ENCODE measurements at places on chromosomes 4 and X.
A peak's percentile ranks its signal among the peaks of the same experiment; 100 is the strongest.

- no peak for DNase-seq
These were observed 70.9 kb upstream of the STOX2 start for GRCh38 chr4:183834252-183834651.

GRCh38 chrX:112614640-112615039, 65.1 kb downstream of the LHFPL1 start:
- DNase-seq, result no peak

DNA sequence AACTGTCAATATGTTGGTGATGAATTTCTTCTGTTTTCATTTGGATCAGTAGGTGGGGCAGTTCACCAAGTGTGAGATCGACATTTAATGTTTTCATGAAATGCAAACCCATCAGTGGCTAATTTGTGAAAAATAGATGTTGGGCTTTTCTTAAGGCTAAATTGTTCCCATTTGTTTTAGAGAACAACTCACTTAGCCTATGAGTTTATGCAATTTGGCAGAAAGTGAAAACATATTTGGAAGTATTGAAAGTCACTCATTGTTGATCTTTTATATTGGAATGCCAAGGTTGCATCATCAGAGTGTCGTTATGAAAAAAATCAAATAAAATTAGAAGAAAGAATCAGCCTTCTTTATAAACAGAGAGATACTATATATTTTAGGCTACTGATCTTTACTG, 132.4 kb downstream of the RPA4 start:
- DNase-seq, result no peak

DNA sequence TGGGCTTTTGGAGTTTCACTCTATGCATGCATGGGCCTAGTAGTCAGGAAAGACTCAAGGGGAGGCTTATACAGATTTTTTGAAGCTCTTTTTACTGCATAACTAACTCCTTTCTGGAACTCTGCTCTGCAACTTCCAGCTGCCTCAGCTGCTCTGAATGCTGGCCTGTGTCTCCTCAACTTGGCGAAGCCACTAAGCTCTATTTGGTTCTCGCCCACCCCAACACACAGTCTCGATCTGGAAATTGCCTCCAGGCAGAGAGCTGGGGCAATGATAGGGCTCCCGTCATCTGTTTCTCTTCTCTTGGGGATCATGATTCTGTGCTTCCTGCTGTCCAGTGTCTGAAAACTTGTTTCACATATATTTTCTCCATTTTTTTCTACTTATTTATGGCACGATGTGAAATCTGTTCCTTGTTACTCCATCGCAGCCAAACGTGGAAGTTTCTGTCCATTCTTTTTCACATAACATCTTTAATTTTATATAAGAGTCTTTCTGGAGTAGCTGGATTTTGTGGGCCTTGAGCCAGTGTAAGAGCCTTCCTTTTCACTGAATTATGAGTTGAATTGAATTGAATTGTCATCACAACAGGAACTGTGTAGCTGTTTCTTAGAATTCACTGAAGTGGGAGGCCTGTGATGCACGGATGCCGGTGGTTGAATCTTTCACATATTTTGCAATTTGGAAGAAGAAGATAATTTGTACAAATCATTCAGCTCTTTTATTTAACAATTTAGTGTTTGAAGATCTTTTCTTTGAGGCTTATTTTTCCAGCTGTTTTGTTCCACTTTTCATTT, 9.0 kb downstream of the ZNF275 start:
- DNase-seq, result no peak

DNA sequence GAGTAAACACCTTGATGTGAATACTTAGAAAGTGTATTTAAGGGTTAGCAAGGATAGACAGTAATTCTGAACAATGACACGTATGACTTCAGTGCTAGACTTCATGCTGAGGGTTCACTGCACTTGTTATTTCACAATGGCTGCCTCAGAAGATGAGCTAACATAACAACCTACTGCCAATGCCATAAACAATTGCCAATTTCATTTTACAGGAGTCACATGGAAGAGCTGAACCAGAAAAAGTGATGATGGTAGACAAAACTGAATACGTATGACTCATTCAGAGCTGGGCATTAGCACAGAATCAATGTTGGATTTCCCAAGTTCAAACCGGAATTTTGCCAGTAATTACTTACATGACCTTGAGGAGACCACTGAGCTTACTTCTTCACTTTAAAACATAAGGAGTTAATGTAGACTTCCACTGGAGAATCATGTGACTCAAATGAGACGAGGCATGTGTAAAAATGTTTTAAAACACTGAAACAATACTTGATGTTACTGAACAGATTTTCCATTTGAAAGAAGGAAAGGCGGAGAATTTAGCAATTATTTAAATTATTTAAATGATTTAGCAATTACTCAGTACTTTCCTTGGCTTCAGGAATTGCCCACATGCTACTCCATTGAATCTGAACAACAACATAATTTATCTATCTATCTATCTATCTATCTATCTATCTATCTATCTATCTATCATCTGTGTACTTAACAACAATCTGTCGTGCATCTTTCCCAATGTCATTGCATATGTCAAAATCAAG, 868.5 kb upstream of the SLIT2 start:
- no peak for DNase-seq

- DNase-seq, result no peak
These were observed 223.4 kb downstream of the BCOR start for GRCh38 chrX:39874202-39874816.

DNA sequence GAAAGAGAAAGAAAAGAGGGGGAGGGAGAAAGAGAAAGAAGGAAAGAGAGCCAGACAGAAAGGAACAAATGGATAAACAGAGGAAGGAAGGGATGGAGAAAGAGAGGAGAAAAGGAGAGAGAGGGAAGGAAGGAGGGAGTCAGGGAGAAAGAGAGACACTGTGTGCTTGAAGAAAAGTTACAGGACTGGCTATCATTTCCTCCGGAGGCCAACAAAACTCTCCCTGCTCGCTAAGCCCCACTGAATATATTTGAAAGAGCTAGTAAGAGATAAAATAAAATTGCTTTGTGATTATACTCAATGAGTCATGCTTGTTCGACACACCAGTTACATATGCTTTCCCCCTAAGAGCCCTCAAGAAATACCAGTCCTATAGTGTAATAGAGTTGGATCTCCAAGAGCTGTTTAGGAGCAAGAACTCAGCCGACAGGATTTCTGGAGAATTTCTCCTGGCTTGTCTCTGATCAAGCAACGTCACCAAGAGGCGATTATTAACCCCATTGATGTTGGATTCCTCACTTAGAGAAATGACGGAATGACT, 102.2 kb downstream of the MXRA5 start:
- DNase-seq, result no peak

DNA sequence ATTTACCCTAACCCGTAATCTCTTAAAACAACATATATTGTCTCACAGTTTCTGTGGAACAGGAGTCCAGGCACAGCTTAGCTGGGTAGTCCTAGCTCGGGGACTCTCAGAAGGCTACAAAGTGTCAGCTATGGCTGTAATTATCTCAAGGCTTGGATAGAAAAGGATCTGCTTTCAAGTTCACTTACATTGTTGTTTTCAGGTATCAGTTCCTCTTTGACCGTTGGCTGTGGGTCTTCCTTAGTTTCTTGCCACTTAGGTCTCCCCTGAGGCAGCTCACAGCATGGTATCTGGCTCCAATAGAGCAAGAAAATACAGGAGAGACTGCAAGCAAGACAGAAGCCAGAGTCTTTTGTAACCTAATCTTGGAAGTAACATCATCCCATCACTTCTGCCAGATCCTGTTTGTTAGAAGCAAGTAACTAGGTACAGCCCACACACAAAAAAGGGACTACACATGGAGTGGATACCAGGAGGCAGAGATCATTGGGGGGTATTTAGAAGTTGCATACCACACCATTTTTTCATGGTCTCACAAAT, 137.0 kb downstream of the MAGEB5 start:
- no peak for DNase-seq

GRCh38 chr4:158025131-158025530, 147.7 kb downstream of the GASK1B start:
- no peak for DNase-seq

- DNase-seq, result no peak
These were observed 39.7 kb downstream of the PTPN13 start for GRCh38 chr4:86633854-86634253.

GRCh38 chr4:152206185-152206584, 329.7 kb downstream of the FBXW7 start:
- no peak for DNase-seq

DNA sequence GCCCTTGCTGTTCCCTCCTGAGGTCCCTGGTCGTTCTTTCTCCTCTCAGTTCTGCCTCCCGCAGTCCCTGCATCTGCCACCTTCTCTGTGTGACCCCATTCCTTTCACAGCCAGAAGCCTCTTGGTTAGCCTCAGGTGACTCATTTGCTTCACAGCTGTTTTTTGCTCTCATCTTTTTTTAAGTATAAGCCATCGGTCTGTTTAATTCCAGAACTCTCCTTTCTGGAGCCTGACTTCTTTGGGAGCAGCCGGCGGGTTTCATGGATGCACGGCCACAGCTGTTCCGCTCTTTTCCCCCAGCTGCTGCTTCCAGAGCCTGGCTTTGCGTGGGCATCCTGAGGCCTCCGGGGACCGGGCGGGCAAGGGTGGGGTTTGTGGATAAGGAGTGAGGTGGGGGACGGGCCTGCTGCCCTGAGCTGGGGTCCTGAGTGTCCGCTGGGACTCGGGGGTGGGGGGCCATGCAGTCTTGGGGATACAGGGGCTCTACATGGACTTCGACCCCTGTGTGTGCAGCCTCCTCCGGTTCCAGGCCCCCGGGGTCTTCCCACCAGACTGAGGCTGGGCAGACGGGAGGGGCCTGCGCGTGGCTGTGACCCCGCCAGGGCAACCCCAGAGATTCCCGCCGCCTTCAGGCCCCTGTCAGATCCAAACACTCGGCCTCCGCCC, 46.7 kb downstream of the PCGF3 start:
- DNase-seq, result no peak

GRCh38 chrX:42022158-42022557, 98.8 kb upstream of the CASK start:
- no peak for DNase-seq

DNA sequence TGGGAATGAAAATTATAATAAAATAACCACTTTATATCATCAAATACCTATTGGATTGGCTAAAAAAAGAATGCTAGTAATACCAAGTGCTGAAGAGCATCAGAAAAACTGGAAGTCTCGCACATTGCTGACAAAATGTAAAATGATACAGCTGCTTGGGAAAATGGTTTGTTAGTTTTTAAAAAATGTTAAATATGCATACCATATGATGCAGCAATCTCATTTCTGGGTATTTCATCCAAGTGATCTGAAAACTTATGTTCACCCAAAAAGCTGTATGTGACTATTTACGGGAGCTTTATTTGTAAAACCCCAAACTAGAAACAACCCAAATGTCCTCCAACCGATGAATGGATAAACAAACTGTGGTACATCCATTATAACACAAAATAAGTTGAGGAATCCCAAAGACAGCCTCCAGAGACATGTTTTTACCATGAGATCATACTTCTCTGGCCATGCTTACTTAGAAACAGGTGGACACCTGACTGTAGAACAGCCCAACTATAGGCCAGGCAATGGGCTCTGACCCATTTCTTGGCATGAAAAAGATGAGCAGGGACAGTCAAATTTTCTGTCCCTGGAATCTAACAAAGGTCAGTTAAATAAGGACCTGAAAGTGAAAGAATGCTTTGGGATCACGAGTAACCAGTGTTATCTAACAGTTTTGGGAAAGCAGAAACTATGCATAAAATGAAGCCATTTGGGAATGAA, 47.5 kb upstream of the FAM120C start:
- no peak for DNase-seq

GRCh38 chrX:132068405-132068804, 45.3 kb downstream of the STK26 start:
- no peak for DNase-seq

- DNase-seq, result no peak
These were observed 7.7 kb upstream of the SLC10A6 start for GRCh38 chr4:86856896-86857295.

GRCh38 chr4:16579866-16580265, 318.6 kb downstream of the LDB2 start:
- no peak for DNase-seq

- no peak for DNase-seq
These were observed 9.2 kb downstream of the HOPX start for GRCh38 chr4:56671860-56672259.

DNA sequence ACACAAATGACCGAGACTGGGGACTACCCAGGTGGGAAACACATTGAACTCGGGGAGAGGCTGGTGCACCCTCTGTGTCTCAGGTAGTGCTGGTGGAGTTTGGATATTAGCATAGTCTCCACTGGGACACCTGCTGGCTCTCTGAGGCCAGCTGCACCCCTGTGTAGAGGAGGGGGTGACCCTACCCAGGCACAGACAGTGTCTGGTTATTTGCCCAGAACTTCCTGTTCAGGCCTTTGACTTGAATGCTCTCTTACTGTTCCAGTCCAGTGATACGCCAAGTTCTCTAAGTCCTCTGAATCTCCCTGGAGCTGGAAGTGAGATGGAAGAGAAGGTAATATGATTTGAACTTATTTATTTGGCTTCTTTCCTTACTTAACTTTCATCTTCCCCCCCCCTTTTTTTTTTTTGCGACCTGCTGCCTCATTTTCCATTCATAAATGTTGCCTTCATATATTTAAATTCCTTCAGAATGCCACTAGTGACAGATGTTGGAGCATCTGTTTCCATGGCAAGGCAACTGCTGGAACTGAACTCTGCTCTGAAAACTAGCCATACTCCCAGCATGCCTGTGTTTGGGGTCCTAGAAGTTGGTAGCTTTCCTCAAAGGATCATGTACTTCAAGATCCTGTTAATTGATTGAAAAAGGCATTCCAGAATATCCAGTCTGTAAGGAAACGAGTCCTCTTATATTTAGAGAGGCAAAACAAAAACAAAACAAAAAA, 76.7 kb downstream of the AASDH start:
- no peak for DNase-seq

DNA sequence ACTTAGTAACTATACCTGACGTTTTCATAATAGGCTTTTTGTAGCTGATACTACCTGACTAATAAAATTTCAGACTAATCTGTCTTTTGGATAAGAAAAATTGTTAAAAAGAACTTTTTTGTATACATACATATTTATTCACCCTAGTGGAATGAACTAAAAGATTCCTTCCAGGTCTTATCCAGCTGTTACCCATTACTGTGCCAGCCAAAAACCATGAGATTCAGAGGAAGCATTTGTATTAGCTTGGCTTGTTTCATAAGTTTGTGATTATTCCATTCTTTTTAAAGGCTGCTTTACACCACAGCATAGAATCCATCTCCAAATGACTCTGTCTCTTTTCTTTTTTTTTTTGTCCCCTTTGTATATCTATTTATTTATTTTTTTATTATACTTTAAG, 149.4 kb downstream of the FAT4 start:
- no peak for DNase-seq

- DNase-seq, result no peak
These were observed 64.7 kb downstream of the RBM47 start for GRCh38 chr4:40564815-40565483.

DNA sequence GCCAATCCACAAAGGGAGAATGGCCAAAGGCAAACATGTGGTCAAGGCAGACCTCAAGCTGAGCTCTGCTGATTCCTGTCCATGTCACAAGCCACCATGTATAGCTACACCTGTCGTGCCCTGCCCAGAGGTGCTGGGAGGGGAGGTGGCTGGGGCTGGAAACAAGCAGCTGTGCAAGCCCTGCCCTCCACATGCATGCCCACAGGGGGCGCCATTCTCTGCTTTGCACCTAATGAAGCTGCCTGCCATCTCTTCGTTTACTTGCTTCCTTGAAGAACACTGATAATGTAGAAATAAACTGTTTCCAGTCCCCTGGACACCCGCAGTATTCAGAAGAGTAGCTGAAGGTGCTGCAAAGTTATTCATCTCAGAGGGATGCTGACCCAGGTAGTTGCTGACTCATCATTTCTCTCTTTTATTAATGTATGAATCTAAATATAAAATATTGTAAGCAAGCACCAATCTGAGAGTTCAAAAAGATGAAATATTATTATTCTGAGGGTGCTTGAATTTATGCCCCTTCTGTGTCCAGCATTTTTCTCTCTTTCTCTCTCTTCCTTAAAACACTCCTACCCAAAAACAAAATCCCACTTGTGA, 278.6 kb downstream of the ADGRA3 start:
- peak; percentile 3 for DNase-seq
